ENCODE measurements at places on chromosomes 6 and 20.

DNA sequence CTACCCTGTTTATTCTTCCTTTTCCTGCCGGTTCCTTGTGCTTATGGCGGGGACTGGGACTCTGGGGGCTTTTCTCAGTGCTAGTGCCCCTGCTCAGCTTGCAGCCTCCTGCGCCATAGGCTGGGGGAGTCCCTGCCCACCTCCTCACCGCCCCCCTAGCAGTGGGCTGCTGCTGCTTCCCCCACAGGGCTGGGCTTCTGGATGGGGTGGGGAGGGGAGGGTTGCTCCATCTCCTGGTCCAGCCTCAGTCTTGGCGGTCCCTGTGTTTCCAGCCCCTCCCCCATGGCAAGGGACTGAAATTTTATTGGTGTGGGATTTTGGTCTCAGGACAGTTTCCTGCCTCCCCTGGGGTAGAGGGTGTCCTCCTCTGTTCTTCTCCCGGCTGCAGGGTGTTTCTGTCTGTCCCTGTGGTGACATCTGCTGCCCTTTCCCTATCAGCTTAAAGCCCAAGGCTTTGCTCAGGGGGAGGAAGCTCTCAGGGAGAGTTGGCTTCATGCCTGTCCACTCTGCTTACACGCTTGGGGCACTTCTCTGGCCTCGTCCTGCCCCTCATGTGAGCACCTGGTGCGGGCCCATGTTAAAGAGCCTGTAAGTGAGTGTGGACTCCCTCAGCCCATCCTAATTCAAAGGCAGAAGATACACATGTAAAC is 100.6 kb downstream of the HIVEP1 start:
- no peak for DNase-seq

DNA sequence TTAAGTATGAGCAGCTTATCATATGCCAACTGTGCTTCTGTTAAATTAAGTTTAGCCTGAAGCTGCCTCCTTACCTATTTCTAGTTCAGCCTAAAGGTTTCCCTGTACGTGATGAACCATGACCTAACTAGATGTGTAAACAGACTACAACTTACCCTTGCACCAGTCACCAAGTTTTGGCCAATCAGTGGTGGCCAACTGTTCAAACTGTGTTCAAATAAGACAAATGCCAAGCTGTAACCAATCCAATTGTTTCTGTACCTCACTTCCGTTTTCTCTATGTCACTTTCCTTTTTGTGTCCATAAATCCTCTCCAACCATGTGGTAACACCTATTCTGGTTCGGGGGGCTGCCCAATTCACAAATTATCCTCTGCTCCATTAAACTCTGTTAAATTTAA is 6.0 kb upstream of the SLC2A10 start:
- DNase-seq: no peak

DNA sequence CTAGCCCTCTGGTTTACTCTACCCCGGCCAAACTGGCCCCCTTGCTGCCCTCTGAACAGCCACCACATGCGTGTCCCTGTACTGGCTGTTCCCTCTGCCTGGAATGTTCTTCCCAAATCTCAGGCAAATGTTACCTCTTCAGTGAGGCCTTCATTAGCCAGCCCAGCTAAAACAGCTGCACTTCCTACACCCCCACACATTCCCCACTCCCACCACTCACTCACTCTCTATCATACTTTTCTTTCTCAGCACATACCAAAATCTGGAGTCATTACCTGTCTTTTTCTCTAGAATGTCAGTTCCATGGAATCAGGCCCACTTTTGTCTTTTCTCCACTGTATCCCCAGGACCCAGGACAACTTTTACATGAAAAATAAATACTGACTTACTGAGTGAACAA is 401.2 kb upstream of the SULF2 start:
- DNase-seq: no peak

GRCh38 chr20:36094497-36094896 is 60.0 kb upstream of the EPB41L1 start:
- DNase-seq: no peak

DNA sequence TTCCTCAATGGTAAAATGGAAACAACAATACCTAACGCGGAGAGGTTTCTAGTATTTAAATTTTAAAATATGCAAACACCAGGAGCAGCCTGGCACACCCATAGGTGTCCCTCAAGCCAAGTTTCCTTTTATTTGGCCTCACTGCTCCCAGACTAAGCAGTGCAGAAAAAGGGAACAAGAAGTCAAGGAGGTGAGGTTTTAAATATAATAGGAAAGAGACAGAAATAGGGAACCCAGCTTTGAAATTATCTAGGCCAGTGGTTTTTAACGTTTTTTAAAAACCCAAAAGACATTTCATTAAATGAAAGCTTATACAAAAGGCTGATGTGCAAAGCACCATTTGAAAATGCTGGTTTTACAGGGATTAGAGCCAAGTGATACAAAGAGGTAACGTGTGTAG is 109.6 kb downstream of the SLC22A3 start:
- DNase-seq: no peak

DNA sequence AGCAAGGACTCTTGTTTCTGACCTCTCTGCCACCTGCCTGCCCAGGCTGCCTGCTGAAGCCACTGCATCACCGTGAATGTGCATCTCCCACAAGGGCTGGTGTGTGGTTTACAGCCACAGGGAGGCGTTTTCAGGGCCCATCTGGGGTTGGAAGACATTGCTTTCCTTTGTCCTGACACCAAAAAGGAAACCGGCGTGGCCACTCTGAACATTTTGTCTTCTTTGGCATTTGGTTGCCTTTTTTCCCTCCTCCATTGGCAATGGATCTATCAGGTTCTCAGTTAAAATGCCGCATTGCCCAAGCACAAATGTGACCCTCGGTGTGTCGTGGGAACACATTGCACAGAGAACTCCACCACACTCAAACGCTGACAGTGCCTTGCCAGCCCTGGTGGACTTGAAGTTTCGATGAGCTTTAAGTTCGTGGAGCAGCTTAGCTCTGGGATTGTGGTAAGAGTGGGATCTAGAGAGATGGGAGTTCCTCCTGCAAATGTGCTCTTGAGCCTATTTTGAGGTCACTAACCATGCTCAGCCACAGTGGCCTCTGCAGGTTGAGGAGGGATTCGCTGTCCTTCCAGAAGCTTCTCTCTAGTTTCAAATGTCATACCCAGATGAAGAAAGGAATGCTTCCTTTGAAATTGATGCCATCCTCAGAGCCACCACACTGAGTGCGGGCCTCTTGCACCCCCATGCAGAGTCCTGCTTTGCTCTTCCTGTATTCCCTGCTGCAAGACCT is 14.8 kb upstream of the PCK1 start:
- no peak for DNase-seq

DNA sequence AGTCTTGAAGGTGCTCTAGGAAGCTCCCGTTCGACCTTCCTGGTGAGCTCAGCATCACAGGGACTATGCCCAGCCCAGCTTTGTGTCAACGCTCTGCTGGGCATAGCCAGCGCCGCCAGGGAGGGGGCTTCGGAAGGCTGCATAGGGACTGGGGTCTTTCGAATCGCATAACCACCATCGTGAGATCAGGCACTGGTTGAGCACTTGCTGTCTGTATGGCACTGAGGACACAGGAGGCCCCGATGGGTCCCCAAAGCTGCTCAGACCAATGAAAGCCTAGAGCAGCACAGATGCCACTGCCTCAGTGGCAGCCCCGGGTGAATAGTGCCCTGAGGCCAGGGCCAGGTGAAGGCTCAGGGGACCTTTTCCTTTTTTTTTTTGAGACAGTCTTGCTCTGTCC is 96.7 kb downstream of the TAF4 start:
- no peak for DNase-seq

DNA sequence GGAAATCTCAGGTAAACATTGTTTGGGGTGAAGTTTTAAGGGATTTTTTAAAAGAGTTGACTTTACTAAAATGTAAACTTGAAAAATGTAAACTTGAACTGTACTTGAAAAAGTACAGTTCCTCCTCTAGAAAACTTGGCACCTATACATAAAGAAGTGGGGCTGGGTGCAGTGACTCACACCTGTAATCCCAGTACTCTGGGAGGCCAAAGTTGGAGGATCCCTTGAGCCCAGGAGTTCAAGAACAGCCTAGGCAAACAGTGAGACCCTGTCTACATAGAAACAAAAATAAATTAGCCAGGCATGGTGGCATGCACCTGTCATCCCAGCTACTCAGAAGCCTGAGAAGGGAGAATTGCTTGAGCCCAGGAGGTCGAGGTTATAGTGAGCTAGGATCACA is 7.2 kb downstream of the BTBD9 start:
- DNase-seq: no peak

GRCh38 chr20:48006036-48006833 is 221.0 kb upstream of the SULF2 start:
- DNase-seq: no peak

DNA sequence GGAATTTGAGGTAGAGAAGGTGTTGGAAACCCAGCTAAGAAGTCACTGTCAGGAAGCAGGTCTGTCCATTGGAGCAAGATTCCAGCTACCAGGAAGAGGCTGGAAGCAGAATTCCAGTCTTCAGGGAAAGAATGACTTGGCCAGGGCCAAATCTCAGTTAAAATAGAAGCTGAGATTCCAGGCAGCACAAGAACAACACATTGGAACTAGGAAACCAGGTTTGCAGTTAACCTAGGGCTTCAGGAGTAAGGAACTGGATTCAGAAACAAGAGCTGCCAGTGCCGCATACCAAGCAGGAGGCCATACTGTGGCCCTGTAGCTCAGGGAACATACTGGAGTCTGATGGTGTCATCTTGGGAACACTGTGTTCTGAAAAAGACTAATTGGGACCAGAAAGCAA is 73.7 kb upstream of the FUCA2 start:
- DNase-seq: no peak

All from stimulated activated CD8-positive, alpha-beta memory T cell treated with anti-CD3 and anti-CD28 coated beads, Interleukin-7, amount 100 ng/mL, for 1 hour (primary cell).